ENCODE measurements at places on chromosomes 1 and 21.

GRCh38 chr1:82337635-82338034, 536.9 kb downstream of the ADGRL2 start:
- no peak for DNase-seq

GRCh38 chr1:215262106-215262505, 179.6 kb downstream of the KCNK2 start:
- no peak for DNase-seq

- no peak for DNase-seq
Observed at GRCh38 chr1:41021526-41022308, at the start of gene SLFNL1. Gene SLFNL1, minus strand, starts transcription at chr1:41021725. Its CDS starts 1,065 bp downstream, at chr1:41020660.

DNA sequence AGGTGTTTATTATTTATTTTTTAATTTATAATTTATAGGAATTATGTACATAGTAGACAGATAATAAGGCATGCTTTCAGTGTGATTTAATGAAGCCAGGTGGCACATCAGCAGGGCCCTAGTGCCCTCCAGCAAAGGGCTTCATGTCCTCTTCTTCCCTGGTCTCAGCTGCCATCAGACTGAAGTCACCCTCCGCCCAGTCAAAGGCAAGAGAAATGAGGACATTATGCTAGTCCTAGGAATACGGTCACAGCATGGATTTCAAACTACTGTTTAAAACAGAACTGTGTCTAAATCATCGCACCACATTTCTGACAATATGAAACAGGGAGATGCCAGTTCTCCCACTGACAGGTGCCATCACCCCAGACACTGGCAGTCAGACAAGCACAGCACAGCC, 168.1 kb downstream of the SEC16B start:
- no peak for DNase-seq

- no peak for DNase-seq
Observed at GRCh38 chr1:221335161-221336101, 406.5 kb downstream of the DUSP10 start.

DNA sequence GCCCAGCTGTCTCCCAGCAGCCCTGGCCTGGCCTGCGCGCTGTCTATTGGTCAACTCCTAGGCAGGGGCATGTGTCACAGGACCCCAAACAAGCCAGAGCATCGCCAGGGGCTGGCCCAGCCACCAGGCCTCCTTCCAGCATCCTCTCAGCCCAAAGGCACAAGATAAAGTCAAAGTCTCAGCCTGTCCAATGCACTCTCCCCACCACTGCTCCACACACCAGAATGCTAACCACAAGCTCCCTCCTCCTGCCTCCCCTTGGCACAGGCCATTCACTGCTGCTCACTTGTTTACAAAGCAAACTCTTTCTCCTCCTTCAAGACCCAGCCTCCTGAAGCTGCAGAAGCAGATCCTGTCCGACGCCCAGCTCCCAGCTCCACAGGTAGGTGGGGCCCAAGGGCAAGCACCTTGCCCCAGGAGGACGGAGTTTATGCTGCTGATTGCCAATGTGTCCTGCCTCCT, 133.4 kb downstream of the DMRTB1 start:
- DNase-seq = no peak
